AG09319 (cell line): ENCODE measurements at places on chromosomes 5 and 9.

GRCh38 chr5:170383227-170383626 lies 5.9 kb downstream of the KCNMB1 start:
- DNase-seq = no peak

DNA sequence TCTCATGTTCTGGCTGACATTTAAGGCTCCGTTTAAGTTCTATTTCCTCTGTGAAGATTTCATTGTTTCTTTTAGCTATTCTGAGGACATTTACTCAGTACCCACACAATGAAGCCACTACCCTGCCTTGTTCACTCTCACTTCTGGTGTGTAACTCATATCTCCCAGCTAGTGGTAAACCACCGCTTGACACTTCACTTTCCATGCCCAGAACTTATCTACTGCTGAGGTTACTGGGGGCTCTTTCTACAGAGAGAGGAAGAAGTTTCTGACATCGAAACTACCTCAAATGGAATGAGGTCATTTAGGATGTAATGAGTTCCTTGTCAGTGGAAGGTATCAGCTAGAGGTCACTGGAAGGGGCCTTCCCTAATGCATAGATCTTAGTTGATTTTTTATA lies 501.5 kb downstream of the DMAC1 start:
- no peak for DNase-seq

DNA sequence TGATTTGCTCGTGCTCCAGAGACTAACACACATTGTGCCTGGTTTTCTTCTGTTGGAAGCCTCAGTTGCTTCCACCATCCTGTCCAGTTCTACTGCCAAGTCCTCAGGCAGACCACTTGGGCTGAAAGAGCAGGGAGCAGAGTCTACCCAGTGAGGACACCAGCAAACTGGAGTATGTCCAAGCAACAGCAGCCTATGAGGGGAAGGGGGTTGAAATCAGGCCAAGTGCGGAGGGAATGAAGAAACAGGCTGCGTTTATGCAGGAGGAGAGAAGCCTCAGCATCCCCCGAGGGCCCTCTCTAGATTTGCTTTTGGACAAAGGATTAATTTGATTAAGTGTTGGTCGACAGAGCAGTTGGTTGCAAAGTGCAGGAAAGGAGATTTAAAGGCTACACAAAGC lies 14.5 kb downstream of the DOCK2 start:
- DNase-seq = no peak

GRCh38 chr9:114423181-114423580 lies 35.4 kb upstream of the AKNA start:
- DNase-seq = no peak

- DNase-seq = no peak
Measured at GRCh38 chr5:95148453-95148852, 136.4 kb downstream of the MCTP1 start.

DNA sequence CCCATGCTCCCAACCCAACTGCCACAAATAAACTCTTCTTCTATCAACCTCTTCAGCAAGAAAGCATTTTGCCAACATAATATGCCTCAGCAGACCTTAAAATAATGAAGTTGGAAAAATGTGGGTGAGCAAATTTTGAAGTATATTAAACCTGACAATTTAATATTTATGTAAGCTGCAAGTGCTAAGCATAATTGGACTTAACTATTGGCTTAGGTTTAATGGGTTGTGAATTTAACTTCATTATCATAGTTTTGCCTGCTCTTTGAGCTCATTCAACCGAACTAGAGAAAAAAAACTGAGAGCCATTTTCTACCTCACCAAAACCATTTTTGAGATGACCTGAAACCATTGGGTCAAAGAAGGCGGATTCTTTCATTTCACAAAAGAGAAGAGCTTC lies 805.5 kb upstream of the DMAC1 start:
- DNase-seq = no peak

DNA sequence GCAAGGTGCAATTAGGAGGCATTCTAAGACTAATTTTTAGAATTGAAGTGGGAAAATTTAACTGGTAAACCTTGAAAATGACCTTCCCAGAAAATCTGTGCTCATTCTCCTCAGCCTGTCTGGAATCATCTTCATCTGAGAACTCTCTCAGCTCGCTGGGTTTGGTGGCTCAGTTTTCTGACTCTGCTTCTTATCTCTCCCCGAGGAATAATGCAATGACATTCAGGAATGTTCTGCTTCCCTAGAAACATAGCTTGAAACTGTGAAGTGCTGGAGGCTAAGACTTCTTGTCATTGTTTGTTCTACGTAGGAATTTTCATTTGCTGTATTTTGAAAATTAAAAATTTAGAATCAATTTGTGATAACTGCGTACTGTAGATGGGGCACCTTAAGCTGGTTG lies 86.6 kb downstream of the KCNN2 start:
- DNase-seq = no peak

- no peak for DNase-seq
Measured at GRCh38 chr5:172731680-172732074, 39.3 kb downstream of the DUSP1 start.

- DNase-seq = no peak
Measured at GRCh38 chr5:134224888-134225779, 739 bp downstream of the PPP2CA start.

DNA sequence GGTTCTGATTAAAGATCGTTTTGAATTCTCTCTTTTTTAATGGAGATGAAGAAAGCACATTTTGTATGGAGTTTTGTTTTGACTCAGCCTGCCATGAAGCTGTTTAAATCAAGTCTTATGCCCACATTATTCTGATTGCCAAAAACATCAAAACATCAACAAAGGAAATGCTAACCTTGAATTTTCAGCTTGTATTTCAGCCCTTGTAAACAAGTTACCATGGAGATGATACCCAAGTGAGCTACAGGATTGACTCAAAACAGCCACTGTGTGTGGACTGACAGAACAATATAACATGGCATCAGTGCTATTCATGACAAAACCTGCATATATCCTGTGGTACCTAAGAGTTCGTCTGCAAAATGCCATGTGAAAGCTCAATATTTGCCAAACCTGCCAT lies 1581.0 kb downstream of the MAT2B start:
- no peak for DNase-seq

DNA sequence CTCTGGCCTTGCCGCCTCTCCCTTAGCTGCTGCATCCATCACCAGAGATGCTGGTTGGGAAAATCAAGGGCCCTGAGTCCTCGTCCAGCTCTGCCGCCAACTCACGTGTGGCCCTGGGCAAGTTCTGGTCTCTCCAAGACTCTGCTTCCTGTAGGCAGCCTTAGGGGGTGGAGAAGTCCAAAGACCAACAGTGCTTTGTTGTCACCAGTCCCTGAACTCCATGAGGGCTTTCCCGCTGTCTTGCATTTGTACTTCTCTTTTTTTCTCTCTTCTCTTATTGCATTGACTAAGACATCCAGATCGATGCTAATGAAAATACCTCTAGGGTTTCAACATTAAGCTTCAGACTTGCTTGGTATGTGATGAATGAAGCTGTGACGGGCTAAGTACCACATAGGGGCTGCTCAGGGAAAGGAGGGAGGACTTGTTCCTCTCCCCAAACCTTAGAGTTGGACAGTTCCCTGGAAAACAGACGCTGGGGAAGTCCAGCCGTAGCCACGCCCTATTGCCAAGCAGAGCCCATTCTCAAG lies 63.7 kb upstream of the STXBP1 start:
- no peak for DNase-seq

GRCh38 chr5:143135832-143136551 lies 267.5 kb downstream of the NR3C1 start:
- DNase-seq = no peak

DNA sequence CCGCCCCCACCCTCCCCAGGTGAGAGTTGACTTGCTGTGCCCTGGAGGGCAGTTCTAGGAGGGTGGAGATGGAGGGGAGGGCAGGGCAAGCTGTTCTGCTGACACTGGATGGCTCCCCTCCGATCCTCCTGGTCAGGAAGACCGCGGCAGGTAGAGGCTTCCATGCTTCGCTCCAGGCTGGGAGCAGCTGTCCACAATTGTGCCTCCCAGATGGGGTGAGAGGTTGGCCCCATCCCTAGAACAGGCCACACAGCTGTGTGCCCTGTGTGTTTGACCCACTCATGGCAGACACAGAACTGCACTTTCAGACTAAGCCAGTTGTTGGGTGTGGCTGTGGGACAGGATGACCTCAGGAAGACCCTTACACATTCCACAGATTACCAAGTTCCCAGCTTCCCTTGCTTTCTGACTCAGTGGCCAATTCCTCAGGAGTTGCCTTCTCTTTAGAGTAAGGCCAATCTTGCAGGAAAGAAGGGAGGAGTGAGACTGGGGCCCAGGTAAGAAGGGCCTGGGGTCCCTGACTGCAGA lies 72.1 kb upstream of the HSPA9 start:
- no peak for DNase-seq

- DNase-seq = no peak
Measured at GRCh38 chr5:98085593-98085992, 687.9 kb upstream of the RGMB start.

DNA sequence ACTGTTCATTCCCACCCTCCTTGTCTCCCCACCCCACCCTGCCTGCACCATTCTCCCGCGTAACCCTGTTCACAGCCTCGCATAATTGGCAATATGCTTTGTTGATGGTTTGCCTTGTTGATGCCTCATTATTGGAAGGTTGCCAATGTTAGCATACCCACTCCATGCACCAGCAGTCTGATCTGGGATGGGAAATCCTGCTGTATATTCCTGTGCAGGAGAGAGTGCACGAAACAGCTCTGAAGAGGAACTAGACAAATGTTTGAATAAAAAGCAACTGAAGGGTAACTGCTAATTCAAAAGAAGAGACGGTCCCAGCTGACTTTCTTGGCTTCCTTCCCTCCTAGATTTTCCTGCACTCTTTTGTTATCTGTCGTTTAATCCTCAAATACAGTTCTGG lies 271.7 kb upstream of the TLE4 start:
- DNase-seq = no peak

- no peak for DNase-seq
Measured at GRCh38 chr9:10232352-10232930, 380.4 kb downstream of the PTPRD start.

- DNase-seq = no peak
Measured at GRCh38 chr9:127508901-127509260, 57.6 kb downstream of the LRSAM1 start.

DNA sequence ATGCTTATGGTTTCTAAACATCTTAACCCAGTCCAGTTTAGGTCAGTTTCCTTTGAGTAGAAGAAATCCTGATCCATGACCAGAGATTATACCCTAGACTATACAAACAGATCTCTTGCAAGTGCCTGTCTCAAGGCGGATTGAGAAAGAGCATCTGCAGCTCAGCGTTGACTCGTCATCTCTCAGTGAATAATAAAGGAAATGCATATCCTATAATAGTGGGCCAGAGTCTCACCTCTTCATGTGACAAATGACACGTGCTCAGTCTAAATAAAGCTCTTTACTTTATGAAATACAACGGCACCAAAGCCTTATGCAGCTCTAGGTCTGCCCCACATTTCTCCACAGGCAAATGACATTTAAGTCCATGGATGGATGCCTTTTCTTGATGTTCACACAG lies 179.4 kb upstream of the NR3C1 start:
- no peak for DNase-seq
